ENCODE measurements at places on chromosomes 4 and X.
A peak's percentile ranks its signal among the peaks of the same experiment; 100 is the strongest.

DNA sequence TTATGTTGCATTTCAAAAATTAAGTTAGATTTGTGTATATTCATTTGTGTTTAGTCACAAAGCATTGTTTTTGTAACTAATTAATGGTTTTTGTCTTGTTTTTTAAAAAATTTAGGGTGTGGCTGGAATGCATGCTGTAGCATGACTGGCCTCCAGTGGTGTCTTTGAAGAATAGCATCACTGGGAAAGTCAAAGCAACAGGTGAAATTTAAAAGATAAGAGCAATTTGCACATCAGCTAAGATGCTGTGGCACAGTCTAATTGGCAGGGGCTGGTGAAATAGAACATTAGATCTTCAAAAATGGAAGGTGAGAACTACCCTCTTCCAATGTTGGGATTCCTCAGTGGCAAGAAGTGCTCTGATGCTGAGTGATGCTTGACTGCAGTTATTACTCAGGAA lies 45.3 kb downstream of the ANK2 start:
- no peak for DNase-seq

DNA sequence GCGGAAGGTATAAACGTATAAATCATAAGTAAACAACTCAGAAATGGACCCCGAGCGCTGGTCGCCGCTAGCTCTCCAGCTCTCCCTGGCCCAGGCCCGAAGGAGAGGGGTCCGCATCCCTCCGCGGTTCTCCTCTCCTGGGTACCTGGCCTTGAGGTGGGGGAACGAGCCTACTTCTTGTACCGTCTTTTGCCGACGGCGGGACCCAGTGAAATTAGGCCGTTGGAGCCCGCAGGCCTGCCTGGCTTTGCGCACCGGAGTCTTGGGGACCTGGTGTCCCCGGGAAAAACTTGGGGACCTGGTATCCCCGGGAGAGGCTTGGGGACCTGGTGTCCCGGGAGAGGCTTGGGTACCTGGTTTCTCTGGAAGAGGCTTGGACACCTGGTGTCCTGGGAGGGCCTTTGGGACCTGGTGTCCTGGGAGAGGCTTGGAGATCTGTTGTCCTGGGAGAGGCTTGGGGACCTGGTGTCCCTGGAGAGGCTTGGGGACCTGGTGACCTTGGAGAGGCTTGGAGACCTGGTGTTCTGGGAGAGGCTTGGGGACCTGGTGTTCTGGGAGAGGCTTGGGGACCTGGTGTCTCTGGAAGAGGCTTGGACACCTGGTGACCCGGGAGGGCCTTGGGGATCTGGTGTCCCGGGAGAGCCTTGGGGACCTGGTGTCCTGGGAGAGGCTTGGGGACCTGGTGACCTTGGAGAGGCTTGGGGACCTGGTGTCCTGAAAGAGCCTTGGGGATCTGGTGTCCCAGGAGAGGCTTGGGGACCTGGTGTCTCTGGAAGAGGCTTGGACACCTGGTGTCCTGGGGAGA lies 12.0 kb downstream of the SHOX start:
- DNase-seq: no peak

DNA sequence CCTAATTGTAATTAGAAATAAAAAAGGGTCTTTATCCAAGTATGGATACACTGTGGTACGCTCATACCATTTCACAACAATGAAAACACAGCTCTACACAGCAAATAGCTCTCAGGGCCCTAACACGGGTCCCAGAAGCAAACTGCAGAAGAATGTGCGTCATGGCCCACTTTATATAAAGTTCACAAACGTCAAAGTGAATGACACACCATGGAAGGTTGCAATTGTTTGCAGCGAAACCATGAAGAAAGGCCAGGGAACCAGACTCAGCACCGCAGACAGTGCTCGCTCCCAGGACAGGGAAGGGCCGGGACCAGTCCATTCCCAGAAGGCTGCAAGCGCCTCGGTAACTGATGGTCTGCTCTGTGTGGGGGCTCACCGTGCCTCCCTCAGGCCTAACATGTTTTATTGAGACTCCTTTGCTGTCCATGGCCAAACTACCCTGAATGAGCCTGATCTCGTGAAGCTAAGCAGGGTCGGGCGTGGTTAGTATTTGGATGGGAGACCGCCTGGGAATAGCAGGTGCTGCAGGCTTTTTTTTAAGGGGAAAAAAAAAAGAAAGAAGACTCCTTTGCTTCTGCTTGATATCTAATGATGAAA lies 47.8 kb downstream of the ACOX3 start:
- no peak for DNase-seq

DNA sequence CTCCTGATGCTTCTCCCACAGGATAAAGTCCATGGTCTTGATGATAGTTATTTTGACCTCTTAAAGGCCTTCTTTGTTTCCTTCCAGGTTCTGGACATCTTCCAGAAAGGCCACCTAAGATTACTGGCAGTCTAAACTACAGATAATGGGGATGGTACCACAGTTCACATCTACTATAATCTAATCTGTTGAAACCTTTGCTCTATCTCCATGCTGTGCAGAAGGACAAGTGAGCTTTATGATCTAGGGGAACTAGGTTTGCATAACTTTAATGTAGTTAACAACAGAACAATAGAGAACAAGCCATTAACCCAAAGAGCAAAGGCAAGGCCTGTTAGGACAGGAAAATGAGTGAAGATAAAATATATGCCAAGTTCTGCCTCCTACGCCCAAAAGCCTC lies 103.9 kb upstream of the KLHL13 start:
- no peak for DNase-seq

DNA sequence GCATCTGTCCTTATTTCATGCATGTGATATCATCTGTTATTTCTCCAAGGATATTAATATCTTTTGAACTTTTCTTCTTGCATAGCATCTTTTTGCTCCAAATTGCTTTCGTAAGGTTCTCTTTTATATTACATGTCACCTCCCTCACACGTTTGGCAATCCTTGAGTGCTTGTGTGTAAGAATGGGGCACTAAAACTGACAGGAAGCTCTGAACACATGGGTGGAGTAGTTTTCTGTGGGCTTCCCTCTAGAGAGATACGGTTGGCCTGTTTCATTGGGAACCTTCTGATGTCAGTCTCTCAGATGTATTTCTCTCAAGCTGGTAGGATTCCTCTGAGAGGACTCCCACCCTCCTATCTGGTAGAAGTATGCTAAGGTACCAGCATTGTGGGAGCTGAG lies 223.0 kb downstream of the MID1 start:
- no peak for DNase-seq

DNA sequence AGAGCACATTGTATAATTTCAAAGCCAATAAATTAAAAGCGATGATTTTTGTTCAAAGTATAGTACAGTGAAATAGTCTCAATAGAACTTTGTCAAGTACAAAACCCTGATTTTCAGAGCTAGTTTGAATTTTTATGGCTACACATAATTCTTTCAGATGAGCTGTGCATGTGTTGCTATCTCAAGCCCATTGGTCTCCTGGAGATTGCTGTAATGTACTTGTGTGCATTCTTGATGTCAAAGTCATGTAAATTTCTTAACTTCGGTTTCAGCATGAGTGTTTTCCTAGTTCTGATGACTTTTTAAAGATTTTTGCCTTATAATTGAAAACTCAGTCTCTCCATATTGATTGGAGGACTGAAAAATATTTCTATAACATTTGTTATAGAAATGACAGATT lies 200.8 kb downstream of the CEP135 start:
- DNase-seq: no peak

GRCh38 chrX:12610079-12610478 lies 181.1 kb upstream of the PRPS2 start:
- DNase-seq: no peak

- no peak for DNase-seq
These were observed 8.2 kb downstream of the CASP3 start for GRCh38 chr4:184641022-184641421.

- DNase-seq: peak; percentile 6
These were observed 11.6 kb downstream of the SMIM20 start for GRCh38 chr4:25925486-25926201.

- DNase-seq: no peak
These were observed 77.4 kb downstream of the HPRT1 start for GRCh38 chrX:134537179-134537955.

- no peak for DNase-seq
These were observed 156.3 kb downstream of the BCOR start for GRCh38 chrX:39941332-39941920.

All from caudate nucleus (tissue), 63 donors.